Stromal cell of bone marrow (primary cell): ENCODE measurements at places on chromosomes 1 and 21.

- DNase-seq = no peak
These were observed 11.2 kb downstream of the RCAN1 start for GRCh38 chr21:34603710-34604057.

DNA sequence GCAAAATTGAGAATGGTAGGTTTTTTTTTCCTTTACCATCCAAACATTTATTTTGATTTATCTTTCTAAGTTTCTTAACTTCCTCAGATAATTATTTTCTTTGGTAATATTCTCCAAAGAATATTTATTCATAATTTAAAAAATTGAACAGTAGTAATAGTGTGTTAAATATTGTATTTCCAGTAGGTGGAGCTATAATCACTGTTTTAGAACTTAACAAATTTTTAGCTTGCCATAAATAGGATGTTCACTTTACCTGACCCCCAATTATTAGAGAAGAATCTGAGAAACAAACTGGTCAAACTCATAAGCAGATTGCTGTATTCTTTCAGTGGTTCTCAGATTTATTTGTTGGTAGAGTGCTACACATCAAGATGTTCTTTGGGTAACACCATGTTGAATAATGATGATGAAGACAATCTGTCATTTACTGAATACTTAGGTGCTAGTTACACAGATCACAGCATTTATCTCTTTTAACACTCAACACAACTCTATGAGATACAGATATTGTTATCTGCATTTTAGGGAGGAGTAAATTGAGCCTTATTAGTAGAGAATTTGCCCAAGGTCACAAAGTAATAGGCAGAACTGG lies 82.4 kb upstream of the GPR88 start:
- DNase-seq = no peak

DNA sequence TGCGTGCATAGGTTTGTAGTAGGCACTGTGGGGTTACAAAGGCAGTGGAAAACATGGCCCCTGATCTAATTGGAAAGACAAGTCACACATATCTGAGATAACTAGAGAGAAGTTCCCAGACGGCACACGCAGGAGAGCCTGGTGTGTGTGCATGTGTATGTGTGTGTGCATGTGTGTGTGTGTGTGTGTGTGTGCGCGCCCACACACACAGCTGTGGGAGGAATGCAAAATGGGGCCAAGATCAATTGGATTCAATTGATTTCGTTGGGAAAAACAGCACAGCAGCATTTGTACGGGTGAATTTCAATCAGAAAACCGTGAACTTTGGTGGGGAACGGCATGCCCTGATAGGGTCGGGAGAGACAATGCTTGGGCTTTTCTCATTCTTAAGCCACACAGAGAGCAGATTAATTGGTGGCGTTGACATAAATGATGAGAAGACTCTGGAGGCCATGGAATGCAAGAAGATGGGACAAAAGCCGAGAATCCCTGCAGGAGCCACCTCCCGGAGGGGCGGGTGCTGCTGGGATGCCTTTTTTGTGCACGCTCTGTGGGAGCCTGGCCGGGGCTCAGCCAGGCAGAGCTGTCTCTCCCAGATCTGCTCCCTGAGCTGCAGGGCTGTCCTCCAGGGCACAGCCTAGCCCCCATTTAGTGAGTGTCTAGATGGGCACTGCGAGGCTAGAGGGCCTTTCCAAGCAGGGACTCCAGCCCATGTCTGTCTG lies 322.0 kb downstream of the CAMTA1 start:
- DNase-seq = no peak

DNA sequence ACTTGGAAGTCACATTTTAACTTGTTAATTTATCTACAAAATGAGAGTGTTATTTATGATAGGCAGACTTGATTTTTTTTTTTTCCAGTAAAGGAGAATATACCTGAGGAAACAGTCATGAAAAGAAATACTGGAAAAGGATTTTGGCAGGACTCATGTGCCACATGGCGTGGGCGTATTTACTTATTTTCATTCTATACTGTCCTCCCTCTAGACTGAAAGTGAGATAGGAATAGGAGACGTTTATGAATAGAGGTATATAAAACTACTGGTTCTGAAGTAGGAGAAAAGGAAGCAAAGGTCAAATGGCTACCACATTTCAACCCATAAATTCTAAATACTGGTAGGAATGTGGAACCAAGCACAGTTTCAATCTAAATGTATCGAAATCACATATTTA lies 94.8 kb upstream of the MPC2 start:
- DNase-seq = no peak

- no peak for DNase-seq
These were observed 990.0 kb downstream of the KCNT2 start for GRCh38 chr1:195618287-195618686.

DNA sequence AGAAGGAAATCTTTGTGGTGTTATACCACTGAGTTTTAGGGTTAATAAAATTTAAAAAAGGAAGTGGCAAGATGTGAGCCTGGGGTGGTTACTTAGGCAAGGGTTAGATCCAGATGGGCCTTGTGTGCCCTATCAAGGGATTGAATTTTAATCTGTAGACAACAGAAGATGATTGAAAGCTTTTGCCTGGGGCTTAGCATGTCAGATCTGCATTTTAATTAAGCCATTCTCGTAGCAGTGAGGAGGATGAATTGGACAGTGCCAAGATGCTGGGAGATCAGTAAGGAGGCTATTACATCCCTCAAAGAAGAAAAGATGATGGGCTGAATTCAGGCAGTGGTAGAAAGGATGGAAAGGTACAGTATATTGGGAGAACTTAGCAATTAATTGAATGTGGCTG lies 42.3 kb downstream of the HMGB4 start:
- DNase-seq = no peak

DNA sequence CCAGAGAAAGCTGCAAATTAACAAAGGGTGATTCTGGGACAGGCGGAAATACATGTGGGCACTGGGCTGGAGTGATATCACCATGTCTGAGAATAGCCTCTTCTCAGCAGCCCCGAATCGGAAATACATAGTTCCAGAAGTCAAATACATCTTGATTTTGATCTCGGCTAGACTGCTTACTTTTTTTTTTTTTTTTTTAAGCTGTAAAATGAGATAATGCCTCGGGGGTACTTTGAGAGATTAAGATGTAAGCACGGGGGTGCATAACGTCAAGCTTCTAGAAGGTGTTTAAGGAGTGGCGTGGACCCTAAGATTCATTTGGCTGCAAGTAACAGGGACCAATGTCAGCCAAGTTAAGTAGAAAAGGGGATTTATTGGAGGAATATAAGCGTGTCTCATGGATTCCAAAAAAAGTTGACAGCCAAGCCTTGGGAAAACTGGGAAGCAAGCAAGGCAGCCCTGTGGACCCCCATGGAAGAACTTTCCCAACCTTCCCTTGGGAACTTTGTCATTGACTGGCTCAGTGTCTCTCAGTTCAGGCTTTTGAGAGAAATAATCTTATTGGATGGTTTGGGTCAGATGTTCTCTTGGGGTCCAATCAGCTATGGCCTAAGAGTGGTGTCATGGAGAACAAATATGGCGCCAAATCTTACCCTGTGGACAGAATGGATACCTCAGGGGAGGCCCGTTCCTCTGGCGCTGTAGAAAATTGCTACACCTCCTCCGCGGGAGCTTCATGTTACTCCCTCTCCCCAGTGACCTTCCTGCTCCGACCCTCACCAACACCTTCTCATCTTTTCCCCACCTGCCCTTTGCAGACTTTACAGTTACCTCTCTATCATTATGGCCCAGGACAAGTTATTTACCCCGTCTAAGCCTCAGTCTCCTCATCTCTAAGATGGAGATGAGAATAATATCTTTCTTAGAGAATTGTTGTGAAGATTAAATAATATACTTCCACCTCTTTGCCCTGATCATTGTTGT lies 186.6 kb downstream of the KAZN start:
- no peak for DNase-seq
